ENCODE measurements at places on chromosomes 4 and X. TPM values are rescaled to one million over a fixed set of nuclear protein-coding genes. Genes with fewer than 3 reads are reported as not detected.

SLC25A43 gene
- 9.5 TPM for total RNA-seq

PLK4 gene
- total RNA-seq: 38.1 TPM

EIF1AX gene
- 46.6 TPM for total RNA-seq

RAI2 gene
- 0.12 TPM for total RNA-seq

SUPT20HL2 gene
- total RNA-seq: not detected

KLHL4 gene
- total RNA-seq: 0.12 TPM

PCDH10 gene
- not detected for total RNA-seq

JCHAIN gene
- total RNA-seq: not detected

HUWE1 gene
- total RNA-seq: 295 TPM

ZIC3 gene
- not detected for total RNA-seq

SRPX gene
- total RNA-seq: not detected

KIAA1210 gene
- not detected for total RNA-seq

NPNT gene
- not detected for total RNA-seq

KIT gene
- 0.15 TPM for total RNA-seq

SPANXN3 gene
- total RNA-seq: not detected

NWD2 gene
- not detected for total RNA-seq

ADAMTS3 gene
- not detected for total RNA-seq

IQSEC2 gene
- total RNA-seq: 0.29 TPM

NCBP2L gene
- not detected for total RNA-seq

PDE5A gene
- total RNA-seq: 0.49 TPM

COL4A5 gene
- total RNA-seq: not detected
